ENCODE measurements at places on chromosomes 1 and 21. TPM values are rescaled to one million over a fixed set of nuclear protein-coding genes. Genes with fewer than 3 reads are reported as not detected.

IL23R gene
- total RNA-seq, result not detected

ZNF593OS gene
- not detected for total RNA-seq

RNPC3 gene
- total RNA-seq, result 27.2 TPM

ERVH48-1 gene
- total RNA-seq, result 0.07 TPM

ATXN7L2 gene
- total RNA-seq, result 14.7 TPM

NBPF6 gene
- not detected for total RNA-seq

PRDX1 gene
- 782 TPM for total RNA-seq

GJB3 gene
- not detected for total RNA-seq
